GM23248 (cell line): ENCODE measurements at places on chromosomes 1 and 21. TPM values are rescaled to one million over a fixed set of nuclear protein-coding genes. Genes with fewer than 3 reads are reported as not detected.

- peak; percentile 36 for DNase-seq
These were observed 112.5 kb downstream of the USH2A start for GRCh38 chr1:216310776-216311175.

GRCh38 chr1:22932803-22933470 is 39.7 kb downstream of the LACTBL1 start:
- no peak for DNase-seq

PAPPA2 gene
- 7.0 and 8.1 TPM in 2 replicates for total RNA-seq

DNA sequence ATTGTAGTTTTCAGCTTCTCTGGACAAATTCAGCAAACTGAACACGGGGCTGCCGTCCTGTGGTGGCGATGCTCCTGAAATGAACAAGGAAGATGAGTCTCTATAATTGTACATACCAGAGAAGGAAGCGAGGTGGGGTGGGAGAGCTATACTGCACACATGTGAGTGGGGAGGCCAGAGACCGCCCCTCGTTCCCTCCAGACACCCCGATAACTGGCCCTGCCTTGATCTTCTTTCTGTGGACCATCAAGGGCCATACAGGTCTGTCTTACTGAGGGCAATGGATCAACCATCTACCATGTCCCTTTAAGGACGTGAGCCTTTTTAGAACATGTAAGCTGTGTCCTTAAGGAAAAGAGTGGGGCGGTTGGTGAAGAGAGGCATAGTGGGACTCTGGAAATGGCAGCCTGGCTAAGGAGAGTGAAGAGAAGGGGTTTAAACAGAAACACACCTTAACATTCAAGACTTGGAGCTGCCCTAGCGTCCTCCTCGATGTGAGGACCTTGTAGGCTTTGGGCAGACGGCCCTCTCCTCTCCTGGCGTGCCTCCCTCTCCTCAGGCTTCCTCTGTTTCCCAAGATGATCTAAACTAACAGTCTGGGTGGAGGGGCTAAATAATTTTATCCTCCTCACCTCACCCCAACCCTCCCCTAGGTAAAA is 5.8 kb downstream of the PLEKHO1 start:
- DNase-seq: no peak

DNA sequence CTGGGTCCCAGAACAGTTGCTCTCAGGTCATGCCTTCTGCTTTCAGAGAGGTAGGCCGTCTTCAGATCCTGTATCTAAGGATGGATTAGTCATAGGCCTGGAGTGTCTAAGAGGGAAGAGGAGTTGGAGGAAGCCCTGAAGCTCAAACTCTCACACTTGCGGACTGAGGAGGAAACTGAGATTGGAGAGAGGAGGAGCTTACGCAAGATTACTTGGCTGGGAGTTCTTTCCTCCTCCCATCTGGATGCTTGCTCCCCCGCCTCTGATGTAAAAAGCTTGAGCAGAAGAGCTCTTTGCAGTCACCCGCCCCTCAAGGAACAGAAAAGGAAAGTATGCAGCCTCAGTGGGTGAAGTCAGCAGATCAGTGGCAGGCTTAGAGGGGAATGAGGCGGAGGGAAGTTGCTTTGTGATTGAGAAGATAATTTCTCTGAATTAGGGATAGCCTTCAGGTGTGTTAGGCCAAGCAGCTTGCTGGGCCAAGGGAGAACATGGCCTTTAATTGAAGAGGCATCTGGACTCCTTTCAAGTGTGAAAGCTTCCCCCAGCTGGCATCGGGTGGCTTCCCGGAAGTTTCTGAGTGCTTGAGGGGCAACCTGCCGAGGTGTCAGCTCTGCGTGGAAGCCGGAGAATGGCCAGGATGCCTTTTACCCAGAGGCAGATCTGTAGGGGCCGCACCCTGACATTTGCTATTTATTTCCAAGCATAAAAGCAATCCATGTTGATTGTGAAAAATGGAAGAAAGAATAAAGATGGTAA is 6.6 kb downstream of the ADORA1 start:
- DNase-seq: peak; percentile 51

- peak; percentile 67 for DNase-seq
These were observed 31.3 kb downstream of the SMAP2 start for GRCh38 chr1:40404670-40405462.

GRCh38 chr1:1842360-1843146 is 48.3 kb downstream of the GNB1 start:
- no peak for DNase-seq

DNA sequence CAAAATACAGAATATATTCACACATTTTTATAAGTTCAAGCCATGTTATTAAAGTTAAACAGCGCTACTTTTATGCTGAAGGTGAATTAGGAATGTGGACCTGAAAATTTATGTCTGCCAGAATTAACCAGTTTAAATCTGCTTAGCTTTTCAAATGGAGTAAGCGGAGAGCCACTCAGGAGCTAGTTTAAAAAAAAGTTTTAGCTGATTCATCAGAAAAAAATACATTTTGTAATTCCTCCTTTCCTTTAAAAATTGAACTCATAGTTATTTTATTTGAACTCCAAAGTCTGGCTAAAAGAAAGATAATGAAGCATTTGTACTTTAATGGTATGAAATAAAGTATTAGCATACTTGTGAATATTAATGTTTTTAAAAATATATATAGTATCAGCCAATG is 21.2 kb downstream of the C21orf91 start:
- no peak for DNase-seq

TNNI3K gene
- total RNA-seq: not detected in 2 replicates

DNA sequence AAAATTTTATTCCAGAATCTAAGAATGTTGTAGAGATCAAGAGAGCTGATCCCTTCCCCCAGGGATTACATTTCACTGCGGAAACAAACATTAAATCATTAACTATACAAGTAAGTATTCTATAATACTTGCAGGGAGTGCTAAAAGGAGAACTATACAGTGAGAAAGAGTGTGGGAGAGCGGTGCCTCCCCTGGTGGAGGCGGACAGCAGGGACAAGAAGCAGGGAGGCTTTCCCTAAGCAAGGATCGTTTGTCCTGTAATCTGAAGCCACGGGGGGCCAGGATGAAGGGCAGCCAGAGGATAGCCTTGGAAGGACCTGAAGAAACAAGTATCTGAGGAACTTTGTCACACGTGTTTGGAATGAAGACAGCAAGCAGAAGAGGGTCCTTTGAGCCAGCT is 40.1 kb downstream of the SLC9C2 start:
- no peak for DNase-seq

DNAJC28 gene
- 0.38 and 2.4 TPM in 2 replicates for total RNA-seq

DNA sequence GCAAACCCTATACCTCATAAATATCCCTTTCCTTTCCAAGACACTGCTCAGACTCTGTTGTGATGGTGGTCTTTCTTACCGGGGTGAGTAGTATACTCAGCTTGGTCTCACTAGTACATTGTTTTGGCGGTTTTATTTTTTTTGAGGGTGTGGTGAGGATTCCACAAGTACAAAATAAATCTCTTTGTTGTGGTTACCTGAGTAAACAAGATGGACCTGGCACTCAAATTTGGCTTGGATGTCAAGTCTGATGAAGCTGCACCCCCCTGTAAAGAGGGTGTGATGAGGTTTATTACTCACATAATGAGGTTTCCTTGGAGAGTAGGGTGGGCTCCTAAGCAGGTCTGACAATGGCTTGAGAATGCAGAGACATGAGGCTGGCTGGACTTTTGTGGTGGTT is 68.2 kb upstream of the KCNJ6 start:
- DNase-seq: no peak

DNA sequence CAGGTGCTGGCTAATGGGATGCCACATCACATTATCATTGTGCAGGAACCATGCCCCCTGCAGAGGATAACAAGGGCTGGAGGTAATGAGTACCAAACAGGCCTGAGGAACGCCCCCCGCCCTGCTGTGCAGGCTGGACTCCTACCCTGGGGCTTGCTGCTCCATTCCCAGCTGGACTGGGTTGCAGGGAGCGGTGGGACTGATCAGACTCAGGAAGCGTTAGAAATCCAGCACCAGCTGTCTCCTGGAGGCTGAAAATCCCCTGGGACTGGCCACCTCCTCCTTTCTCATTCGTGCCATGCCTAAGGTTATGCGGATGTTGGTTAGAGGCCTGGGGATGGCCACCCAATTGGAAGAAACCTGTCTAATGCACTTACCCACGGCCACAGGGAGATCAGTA is 36.9 kb upstream of the POU3F1 start:
- DNase-seq: no peak

WDR64 gene
- total RNA-seq: not detected in 2 replicates

DNA sequence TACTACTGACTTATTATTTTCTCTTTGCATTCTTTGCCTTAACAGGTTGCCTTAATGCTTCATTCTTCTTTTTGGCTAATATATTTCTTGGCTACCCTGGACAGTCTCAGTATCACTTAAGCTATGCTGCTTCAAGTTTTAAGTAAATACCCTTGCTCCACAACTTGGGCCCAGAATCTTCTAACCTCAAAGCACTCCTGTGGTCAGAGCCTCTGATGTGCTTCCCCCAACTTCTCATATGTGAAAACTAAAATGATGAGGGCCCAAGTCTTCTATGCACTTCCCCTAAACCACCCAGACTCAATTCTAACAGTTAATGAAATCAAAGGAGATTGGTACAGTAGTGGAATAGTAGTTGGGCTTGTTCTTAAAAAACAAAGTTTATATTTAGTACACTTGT is 314.1 kb downstream of the PLPP3 start:
- no peak for DNase-seq

DNA sequence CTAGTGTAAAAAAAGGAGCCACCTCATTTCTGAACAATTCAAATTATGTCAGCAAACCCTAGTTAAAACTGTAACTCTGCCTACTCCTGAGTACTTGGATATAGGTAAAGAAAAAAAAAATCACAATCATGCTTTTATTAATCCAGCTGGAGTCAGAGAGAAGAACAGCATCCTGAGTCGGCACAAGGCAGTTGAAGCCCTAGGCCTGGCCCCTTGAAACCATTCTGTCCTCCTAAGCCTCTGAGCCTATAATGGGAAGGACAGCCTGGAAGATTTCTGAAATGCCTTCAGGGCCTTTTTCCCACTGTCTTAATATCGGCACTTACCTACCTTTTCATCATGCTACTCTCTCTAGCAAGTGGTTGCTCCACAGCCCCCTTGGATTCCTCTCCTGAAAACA is 32.5 kb downstream of the CDC42BPA start:
- DNase-seq: no peak

RYR2 gene
- not detected in 2 replicates for total RNA-seq

GRCh38 chr1:53585129-53585528 is 125.9 kb downstream of the DMRTB1 start:
- DNase-seq: no peak

DNA sequence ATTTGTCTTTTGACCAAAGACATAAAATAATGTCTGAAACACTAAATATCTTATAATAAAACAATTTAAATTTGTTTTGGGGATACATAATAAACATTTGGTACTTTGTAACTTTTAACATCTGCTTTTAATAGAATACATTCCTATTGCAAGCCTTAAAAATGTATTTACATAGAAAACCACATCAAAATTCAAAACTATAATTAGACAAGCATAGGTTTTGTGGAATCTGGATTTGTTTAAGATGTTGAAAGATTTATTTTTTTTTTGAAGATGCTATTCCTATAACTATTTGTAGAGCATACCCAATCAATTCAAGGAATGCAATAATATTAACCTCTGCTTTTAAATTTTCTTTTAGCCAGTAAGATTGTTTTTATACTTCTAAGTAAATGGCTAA is 125.7 kb downstream of the FMN2 start:
- peak; percentile 11 for DNase-seq

RHOC gene
- 486 and 625 TPM in 2 replicates for total RNA-seq

DNA sequence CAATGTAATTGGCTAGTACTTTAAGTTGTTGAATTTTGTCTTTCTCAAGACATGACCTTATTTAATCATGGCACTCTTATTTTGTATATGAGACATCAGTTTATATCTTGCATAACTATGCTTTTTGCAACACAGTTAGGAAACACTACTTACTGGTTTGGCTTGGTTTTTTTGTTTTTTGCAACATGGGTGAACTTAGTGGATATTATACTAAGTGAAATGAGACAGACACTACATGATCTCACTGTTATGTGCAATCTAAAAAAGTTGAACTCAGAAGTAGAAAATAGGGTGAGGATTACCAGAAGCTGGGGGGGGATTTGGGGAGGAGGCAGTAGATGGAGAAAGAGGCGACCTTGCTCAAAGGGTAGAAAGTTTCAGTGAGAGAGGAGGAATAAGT is 132.1 kb downstream of the PLA2G4A start:
- DNase-seq: peak; percentile 55

DNA sequence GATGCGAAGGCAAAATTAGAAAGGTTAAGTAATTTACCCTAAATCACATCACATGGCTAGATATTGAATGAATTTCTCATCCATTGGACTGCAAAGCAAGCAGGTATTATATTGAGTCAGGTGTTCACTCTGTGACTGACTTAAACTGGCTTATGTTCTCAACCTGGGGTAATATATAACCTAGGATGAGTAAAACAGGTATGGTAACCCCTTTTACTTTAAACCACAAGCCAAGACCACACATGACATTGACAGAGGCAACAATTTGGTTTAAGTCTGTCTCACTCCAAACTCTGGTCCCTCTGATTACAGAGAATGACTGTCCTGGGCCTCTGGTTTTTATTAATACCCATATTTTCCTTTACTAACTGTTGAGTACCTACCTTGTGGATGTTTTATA is 33.3 kb downstream of the MAEL start:
- DNase-seq: no peak

DNA sequence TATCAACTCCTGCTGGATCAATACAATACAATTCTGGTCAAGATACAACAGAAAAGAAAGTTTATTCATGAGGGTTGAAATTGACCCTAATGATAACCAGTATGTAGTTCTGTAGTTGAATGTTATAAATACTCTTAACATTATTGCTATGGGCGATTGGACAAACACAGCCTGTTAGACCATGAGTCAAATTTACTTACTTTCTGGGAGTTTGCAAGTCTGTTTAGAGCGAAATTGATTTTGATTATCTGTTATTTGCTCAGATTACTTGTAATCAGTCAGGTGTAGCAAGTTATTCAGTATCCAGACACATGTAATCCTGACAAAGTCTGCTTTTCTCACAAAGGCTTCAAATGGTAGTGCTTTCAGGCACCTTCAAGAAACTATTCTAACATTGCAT is 216.6 kb upstream of the B3GALT2 start:
- DNase-seq: no peak

AZIN2 gene
- 1.5 and 4.4 TPM in 2 replicates for total RNA-seq

- DNase-seq: peak; percentile 39
These were observed 46.2 kb upstream of the ZC3H11B start for GRCh38 chr1:219659005-219659600.

DNA sequence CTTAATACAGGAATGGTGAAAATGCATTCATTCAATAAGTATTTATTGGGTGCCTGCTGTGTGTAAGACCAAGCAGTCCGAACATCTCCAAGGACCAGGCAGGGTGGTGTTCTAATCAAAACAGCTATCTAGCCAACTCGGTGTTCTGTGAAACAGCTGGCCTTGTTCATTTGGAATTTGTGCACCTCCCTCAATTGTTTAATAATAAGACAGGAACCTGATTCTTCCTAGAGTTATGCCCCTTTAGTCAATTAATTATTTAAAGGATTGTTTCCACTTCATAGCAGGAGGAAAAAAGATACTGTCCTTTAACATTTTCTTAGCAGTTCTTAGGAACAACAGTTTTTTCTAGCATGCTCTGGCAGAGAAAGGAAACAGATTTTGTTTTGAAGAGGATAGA is 30.4 kb downstream of the S100A10 start:
- no peak for DNase-seq

PLPPR5 gene
- not detected in 2 replicates for total RNA-seq

- no peak for DNase-seq
These were observed 24.0 kb upstream of the SAMD13 start for GRCh38 chr1:84277343-84278059.

GRCh38 chr1:115705963-115706362 is 62.6 kb downstream of the CASQ2 start:
- no peak for DNase-seq

IGSF9 gene
- total RNA-seq: not detected in 2 replicates
